Mammary epithelial cell (primary cell): ENCODE measurements at places on chromosomes 16 and 17. TPM values are rescaled to one million over a fixed set of nuclear protein-coding genes. Genes with fewer than 3 reads are reported as not detected.

CD300H gene
- not detected for polyA plus RNA-seq

PLA2G15 gene
- polyA plus RNA-seq = 15.6 TPM

CHST6 gene
- 4.7 TPM for polyA plus RNA-seq

ZG16 gene
- not detected for polyA plus RNA-seq

VTN gene
- polyA plus RNA-seq = not detected

C17orf113 gene
- 0.24 TPM for polyA plus RNA-seq

SLC16A5 gene
- 1.6 TPM for polyA plus RNA-seq

PGAP3 gene
- polyA plus RNA-seq = 5.0 TPM

SKAP1 gene
- 0.08 TPM for polyA plus RNA-seq

SLC25A10 gene
- 32.2 TPM for polyA plus RNA-seq

- no peak for DNase-seq
These were observed 15.3 kb downstream of the VPS53 start for GRCh38 chr17:699345-699744.

GRCh38 chr16:19389246-19389645 lies 28.4 kb upstream of the TMC5 start:
- DNase-seq = peak; percentile 44

DNA sequence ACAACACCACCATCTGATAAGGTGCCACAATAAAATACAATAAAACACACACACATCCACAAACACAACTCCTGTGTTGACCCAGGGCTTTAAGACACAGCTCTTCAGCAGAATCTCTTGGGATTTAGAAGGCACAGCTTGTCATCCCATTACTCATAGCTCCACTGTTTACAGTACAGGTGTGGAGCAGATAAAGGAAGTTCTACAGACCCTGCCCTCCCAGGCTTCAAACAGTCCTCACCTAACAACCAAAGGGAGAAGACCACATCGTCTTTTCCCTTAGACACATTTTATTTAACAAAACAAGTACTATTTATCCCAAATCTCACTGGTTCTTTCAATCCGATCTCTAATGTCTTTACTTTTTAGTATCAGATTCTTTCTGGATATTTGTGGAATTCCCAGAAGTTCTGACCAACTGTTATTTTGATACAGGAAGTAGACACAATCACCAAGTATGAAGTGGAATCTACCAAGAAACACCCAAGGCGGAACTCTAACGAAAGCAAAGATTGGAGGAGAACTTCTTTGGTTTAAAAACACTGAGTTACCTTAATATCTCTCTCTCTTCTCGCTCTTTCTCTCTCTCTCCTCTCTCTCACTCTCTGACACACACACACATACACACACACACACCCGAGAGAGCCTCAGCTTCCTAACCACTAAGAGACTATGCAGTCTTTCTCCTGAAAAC lies 46.1 kb downstream of the CYTH1 start:
- DNase-seq = peak; percentile 79

DNA sequence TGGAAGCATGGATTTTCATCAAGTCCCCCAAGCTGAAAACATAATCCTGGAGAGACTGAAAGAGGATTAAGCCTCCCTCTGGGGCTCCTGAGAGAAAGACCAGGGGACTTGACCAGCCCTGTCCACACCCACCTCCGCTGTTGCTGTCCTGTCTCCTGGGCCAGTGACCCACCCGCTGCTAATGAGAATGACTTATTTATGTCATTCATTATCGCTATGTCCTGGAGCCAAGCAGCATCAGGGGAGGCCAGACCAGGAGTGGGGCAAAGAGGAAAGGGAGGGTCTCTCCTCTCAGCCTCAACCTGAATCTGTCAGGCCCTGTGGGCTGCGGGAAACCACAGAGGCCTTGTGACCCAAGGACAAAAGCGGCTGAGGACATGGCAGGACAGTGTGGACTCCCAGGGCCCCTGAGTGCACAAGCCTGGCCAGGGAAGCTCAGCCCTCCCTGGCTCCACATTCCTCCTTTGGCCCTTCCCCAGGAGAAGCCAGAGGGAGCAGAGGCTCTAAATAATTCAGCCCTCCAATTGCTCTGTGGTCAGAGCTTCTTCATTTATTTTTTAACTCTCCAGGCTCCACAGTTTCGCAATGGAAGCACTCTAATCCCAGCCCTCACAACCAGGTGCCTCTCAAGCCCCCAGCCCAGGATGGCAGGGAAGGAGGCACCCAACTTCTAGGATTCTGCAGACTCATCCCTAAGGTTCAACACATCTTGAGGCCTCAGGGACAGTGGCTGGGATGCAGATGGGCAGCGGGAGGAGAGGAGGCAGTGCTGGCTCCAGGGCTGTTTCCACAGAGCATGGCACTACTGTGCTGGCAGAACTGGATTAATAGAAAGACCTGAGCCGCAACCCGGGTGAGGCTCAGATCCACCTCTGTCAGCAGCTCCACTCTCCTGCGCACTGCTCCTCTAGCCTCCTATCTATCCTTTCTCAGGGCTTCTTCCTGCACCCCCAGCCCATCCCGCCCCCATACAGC lies 19.1 kb downstream of the CUEDC1 start:
- DNase-seq = no peak

DNA sequence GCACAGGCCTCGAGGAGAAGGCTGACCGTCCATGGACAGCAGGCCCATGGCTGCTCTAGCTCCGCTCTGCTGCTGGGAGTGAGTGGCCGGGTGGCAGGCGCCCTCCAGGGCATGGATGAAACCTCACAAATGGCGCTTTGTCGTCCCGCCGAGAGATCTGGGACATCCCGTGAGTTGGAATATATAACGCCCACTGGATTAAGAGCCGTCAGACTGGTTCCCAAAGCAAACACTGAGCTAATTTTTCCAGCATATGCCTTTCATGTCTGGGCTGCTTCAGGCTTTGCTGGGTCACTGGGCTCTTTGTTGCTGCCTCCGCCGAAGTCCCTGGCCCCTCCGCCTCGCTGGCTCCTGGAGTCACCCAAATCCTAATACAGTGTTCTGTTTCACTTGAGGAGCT lies 266.3 kb downstream of the FOXL1 start:
- no peak for DNase-seq

DNA sequence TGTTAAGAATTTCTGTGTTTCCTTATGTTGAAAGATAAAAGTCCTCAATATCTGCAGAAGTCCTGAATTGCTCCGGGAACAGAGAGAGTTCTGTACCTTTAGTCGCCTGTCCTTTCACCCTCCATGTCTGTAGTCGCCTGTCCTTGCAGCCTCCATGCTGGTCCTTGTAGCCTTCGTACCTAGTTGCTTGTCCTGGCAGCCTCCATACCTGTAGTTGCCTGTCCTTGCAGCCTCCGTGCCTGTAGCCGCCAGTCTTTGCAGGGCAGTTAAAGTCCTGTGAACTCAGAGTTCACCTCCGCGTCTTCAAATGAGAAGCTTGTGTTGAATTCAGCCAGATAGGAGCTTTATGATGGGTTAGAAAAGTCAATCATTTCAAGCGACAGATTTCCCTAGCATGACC lies 19.5 kb upstream of the ITGAX start:
- DNase-seq = no peak

GRCh38 chr16:20612551-20613480 lies 36.6 kb upstream of the ACSM2B start:
- DNase-seq = no peak

DNA sequence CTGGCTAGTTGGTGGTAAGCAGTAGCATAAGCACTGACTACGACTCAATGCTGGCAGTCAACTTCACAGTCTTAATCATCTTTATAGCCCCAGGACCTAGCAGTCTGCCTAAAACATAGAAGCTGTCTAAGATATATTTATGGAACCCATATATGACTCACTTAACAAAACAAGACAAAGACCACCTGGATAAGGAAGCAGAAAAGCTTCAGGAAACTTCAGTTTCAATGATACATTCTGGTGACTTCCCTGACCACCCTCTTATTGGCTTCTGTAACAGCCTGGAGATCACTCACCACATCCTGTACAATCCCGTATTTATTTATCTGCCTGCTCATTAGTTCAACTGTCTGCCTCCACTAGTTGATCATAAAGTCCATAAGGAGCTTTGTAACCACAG lies 95.5 kb downstream of the PMP22 start:
- DNase-seq = peak; percentile 20

GRCh38 chr17:72494566-72494965 lies 373.7 kb downstream of the SOX9 start:
- DNase-seq = no peak

GRCh38 chr17:51640108-51640622 lies 379.8 kb downstream of the UTP18 start:
- DNase-seq = peak; percentile 17

- DNase-seq = no peak
These were observed 35.0 kb downstream of the PSME3IP1 start for GRCh38 chr16:57150682-57151330.

DNA sequence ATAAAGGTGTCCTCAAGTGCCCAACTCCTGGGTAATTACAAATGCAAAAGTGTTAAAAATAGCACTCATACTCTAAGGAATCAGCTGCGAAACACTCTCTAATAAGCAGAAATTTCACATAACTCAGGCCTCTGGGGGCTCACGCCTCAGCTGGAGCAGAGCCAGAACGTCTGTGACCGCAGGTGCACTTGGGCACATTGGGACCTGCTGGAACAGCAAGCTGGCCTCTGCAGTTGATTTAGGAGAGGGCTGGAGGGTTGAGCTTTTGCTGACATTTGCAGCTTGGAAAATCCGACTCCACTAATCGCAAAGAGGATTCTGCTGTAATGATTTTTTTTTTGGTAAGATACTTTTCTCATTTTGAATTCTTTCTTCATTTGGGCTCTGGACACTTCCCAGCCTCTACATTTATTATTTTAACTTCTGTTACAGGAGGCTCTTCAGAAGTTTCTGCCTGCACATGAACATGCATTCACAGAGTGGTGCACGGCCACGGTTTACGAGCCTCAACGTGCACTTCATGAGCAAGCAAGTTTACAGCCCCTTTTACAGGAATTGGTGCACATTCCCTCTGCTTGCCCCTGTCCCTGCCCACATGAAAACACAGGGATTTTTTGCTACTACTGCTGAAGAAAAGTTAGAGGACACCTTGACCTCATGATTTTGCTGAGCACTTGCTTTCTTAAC lies 4.1 kb upstream of the SNTB2 start:
- peak; percentile 44 for DNase-seq

- no peak for DNase-seq
These were observed 69.2 kb upstream of the DOC2B start for GRCh38 chr17:250487-251300.

GRCh38 chr17:27233776-27234175 lies 60.1 kb upstream of the WSB1 start:
- no peak for DNase-seq

DNA sequence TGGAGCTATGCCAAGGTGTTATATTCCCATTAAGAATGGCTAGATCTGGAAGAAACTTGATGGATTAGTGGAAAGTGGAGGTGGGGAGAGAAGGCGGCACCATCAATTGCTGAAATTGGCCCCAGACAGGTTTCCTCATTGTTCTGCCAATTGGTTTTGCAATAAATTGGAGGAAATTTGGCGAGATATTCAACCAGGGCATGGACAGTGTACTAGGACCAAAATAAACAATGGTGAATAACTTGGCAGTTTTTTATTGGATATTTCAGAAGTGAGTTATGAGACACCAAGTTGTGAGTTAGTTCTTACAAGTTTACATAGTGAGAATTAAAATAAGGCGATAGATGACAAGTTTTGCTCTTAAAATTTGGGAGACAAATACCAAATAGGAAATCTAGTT lies 41.1 kb upstream of the SOX9 start:
- no peak for DNase-seq

DNA sequence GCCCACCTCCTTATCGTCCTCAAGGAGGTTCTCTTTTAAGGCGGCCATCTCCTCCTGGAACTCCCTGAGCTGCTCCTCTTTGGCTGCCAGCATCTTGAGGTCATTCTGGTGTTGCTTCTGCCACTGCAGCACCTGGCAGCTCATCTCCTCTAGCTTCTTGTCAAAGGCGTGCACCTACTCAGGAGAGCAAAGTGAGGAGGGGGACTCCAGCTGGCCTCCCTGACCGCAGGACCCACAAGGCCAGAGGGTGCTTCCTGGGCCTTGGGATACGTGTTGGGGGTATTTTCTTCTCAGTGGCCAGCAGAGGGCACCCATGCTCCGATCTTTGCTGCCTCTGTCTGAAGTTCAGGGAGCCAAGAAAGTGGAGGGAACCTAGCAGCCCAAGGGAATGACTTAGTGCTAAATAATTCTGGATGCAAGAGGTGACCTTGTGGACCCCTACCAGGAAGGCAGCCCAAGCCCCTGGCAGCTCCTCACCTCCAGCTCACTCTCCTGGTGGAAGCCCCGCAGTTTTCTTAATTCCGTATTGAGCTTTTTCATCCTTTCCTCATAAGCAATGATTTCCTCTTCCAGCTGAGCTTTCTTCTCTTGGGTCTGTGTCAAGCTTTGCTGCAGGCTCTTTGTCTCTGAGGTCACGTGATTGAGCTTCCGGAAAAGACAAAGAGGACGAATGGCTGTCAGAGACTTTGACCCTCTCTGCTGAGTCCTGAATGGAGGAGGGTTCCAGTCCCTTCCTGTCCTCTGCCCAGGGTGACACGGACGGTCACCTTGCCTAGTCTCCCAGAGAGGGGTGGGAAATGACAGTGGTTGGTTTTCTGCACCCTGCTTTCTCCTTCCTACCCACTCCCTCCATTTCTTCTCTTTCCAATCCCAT lies 31.4 kb downstream of the DHX38 start:
- peak; percentile 51 for DNase-seq

DNA sequence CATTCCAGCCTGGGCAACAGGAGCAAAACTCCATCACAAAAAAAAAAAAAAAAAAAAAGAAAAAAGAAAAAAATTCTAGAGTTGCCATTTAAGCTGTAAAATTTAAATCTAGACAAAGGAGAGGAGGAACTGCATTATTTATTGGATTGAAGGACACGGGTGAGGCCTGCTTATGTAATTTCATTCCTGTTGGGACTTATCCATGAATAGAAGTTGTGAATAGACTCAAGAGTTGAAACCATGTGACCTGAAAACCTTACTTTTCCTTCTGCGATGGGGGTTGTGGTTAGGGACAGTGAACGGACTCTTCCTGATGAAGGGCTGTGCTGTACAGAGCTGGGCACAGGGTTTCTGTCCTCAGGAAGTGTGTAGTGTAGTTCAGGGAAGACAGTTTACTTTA lies 22.5 kb downstream of the BANP start:
- DNase-seq = no peak

DNA sequence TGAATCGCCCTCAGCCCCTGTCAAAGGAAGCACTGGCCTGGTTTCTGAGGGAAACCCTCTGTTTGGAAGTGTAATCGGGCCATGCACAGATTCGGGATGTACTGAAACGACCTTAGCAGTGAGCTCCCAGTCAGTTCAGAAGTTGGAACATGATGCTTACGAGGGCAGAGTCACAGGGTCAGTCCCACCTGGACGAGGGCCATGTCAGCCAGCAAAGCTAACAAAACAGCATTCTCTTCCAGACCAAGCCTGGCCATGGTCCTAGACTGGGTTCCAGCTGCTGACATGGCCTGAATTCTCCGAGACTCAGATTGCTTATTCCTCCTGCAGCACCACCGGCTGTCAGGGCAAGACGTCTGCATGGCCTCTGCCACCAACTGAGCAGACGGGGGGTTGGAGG lies 192.2 kb upstream of the WSCD1 start:
- DNase-seq = no peak
